ENCODE measurements at places on chromosomes 7 and 10. TPM values are rescaled to one million over a fixed set of nuclear protein-coding genes. Genes with fewer than 3 reads are reported as not detected.

The MMP21 gene
- total RNA-seq, result 0.25 TPM

The EVX1 gene
- not detected for total RNA-seq

The SAP25 gene
- total RNA-seq, result 0.25 TPM

The SRRM3 gene
- total RNA-seq, result 8.1 TPM

The GCK gene
- 3.9 TPM for total RNA-seq

The SUN3 gene
- not detected for total RNA-seq

The PNLIP gene
- not detected for total RNA-seq

The SEC31B gene
- total RNA-seq, result 4.2 TPM

All from temporal lobe (tissue), 4 donors.